T-cell (primary cell): ENCODE measurements at places on chromosomes 3 and 15.

- H3K27ac ChIP-seq: no peak overlapping the region
- DNase-seq: no peak
- H3K4me1 ChIP-seq: peaks cover 19% of the 10 kb centered on the region
- no peaks in the 10 kb centered on the region for H3K36me3 ChIP-seq
- H3K27me3 ChIP-seq: no peaks in the 10 kb centered on the region
- H3K4me3 ChIP-seq: no peak overlapping the region
These were observed 4.9 kb upstream of the SLC6A6 start for GRCh38 chr3:14397531-14397930.

GRCh38 chr15:67501177-67501835 is 19.6 kb upstream of the C15orf61 start:
- no peaks in the 10 kb centered on the region for H3K27me3 ChIP-seq
- no peak overlapping the region for H3K27ac ChIP-seq
- no peaks in the 10 kb centered on the region for H3K4me1 ChIP-seq
- H3K36me3 ChIP-seq: no peaks in the 10 kb centered on the region

- peaks cover 15% of the 10 kb centered on the region for H3K27me3 ChIP-seq
- H3K4me1 ChIP-seq: no peaks in the 10 kb centered on the region
- DNase-seq: no peak
- no peak overlapping the region for H3K27ac ChIP-seq
- H3K36me3 ChIP-seq: no peaks in the 10 kb centered on the region
- H3K4me3 ChIP-seq: no peak overlapping the region
These were observed 23.3 kb upstream of the NEO1 start for GRCh38 chr15:73028831-73029451.

DNA sequence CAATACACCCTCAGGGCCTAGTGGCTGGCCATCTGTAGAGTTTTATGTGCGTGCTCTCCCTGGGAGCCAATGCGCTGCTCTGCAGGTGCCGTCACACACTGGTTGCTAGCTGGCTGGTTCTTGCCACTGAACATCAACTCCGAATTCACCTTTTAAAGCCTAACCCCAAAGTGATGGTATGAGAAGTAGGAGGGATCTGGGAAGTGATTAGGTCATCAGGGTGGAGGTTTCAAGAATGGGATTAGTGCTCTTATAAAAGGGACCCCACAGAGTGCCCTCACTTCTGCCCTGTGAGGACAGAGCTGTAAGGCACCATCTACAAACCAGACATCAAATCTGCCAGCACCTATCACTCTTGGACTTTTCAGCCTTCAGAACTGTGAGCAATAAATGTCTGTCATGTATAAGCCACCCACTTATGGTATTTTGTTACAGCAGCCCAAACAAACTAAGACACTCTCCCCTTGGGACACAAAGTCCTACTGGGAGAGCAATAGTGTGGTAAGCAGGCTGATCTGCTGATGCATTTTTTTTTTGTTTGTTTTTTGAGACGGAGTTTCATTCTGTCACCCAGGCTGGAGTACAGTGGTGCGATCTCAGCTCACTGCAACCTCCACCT is 20.3 kb downstream of the RGMA start:
- no peaks in the 10 kb centered on the region for H3K36me3 ChIP-seq
- no peak for DNase-seq
- H3K27ac ChIP-seq: no peak overlapping the region

DNA sequence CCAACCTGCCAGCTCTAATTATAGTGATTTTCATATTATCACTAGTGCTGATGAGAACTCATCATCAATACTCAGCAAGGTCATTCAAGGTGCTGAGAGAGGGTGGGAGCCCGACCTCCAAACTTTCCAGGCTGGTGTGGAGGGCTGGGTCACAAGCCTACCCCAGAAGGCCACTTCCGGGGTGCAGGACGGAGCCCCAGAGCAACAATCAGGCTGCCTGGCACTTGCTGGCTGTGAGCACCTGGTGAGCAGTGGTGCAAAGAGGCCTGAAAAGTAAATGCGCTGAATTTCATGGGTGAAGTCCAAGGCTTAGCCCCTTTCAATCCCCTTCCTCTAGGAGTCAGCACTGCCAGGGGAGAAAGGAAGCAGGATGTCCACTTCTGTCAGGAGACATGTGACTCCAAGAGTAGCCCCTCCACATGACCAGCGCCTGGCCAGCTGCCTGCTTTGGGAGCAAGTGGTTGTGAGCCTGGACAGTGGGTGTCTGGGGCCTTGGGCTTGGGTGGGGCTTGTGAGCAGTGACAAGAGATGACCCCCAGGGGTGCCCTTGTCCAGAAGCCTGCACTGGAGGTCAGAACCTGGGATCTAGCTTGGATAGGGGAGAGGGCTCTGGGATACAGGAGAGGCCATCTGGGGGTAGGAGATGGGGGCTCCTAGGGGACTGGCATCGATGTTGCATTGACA is 165.0 kb upstream of the TLE3 start:
- H3K36me3 ChIP-seq: no peaks in the 10 kb centered on the region
- H3K4me1 ChIP-seq: peaks cover 34% of the 10 kb centered on the region
- no peak for DNase-seq
- peaks cover 16% of the 10 kb centered on the region for H3K27me3 ChIP-seq
- no peak overlapping the region for H3K27ac ChIP-seq
- no peak overlapping the region for H3K4me3 ChIP-seq

GRCh38 chr3:53846134-53846850 is at the start of the genes CHDH and IL17RB:
Gene CHDH, minus strand, starts transcription at chr3:53846419. Its CDS starts 22,411 bp downstream, at chr3:53824008.
Gene IL17RB, plus strand, starts transcription at chr3:53846568. Its CDS starts 21 bp downstream, at chr3:53846589.
- H3K27ac ChIP-seq: no peak within 1 kb of the TSS
- no peak for DNase-seq
- H3K4me3 ChIP-seq: peak within 1 kb of the TSS; percentile 62
